ENCODE measurements at places on chromosomes 13 and 19.
A peak's percentile ranks its signal among the peaks of the same experiment; 100 is the strongest.

- DNase-seq, result peak; percentile 11
Measured at GRCh38 chr19:33683881-33684537, 62.3 kb downstream of the CHST8 start.

DNA sequence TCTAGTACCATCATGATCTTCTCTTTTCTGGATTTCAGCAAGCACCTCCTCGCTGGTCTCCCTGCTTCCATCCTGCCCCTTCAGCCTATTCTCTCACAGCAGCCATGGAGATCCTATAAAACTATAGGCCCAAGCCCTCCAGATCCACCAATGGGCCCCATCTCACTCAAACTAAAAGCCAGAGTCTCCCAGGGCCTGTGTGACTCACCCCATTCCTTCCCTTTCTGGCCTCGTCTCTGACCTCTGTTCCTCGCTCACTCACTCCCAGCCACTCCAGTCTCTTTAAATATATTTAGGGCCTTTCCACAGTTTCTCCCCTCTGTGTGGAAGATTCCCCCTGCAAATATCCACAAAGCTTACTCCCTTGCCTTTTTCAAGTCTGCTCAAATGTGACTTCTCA lies 89.7 kb downstream of the HSPH1 start:
- no peak for DNase-seq

GRCh38 chr13:53237696-53238095 lies 209.1 kb downstream of the OLFM4 start:
- DNase-seq, result no peak

GRCh38 chr13:22738357-22738756 lies 442.4 kb upstream of the SGCG start:
- no peak for DNase-seq

DNA sequence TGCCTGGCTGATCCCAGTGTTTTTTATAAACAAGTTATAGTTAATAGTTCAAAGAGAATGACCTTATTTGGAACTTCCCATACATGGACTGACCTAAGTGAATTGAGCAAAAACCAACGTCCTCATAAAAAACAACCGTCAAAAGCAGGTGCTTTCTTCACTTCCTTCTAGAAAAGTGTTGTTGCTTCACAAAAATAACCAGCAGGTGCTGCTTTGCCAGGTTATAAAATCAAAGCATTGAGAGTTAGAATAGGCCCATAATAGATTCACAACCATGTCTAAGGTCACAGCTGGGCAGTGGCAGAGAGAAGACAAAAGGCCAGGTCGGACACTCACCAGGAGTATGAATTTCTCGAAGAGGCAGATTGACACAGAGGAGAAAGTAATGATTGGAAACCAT lies 9.5 kb downstream of the RUBCNL start:
- DNase-seq, result no peak

DNA sequence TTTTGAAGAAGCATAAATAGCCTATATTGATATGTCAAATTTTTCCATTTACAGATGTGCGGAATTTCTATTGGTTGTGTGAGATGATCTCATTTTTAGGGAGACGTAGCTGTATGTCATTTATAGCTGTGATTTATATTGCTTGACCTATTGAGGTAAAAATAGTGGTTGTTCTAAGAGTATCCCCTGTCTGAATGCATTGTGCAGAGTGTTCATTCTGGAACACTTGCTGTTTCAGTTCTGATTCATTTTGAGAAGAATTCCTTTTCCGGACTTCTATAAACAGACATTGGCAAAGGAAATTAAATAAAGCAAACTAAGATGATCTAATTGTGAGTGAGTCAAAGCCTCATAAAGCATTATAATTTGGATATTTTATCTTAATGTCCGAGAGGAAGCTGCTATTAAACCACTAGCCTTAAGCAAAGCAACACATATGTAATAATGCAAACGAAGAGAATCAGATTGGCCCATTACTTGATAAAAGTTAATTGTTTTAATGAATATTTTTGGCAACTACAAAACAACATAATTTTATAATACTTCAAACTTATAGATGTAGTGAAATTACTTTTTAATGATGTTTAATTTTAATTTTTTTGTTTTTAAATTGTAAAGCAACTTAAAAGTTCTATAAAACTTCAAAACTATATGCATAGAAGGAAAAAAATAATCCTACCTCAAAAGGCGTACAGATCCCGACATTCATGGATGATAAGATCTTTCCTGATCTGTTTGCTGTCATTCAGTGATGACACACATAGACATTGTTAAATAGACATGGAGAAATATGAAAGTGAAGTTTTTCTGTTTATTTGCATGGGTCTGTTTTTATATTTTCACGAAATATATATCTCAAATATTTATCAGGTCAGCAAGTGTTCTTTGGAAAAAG lies 942.6 kb upstream of the SLC10A2 start:
- no peak for DNase-seq
